ENCODE measurements at places on chromosomes 6 and 20. TPM values are rescaled to one million over a fixed set of nuclear protein-coding genes. Genes with fewer than 3 reads are reported as not detected.

- DNase-seq, result peak; percentile 85
These were observed 90.5 kb downstream of the SAMD3 start for GRCh38 chr6:130132286-130132701.

DNA sequence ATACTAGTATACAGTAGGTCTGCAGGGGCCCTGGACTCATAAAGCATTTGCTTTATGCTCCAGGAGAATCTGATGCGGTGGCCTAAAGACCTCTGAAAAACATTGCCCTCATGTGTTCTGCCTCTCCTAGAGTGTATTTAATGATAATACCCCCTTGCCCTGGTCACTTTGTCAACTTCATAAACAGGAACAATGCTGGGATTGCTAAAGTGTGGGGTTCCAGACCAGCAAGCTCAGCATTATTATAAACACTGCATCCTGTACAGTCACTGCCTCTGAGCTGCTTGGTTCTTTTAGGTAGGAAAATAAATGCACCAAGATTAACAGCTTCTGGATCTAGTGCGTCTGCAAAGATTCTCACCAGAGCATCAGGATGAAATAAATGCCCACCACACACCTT is 12.2 kb downstream of the TREM1 start:
- DNase-seq, result no peak

Gene HTR1B
- total RNA-seq, result not detected

Gene MDC1
- 40.3 TPM for total RNA-seq
